ENCODE measurements at places on chromosomes 5 and 9.

- no peak for DNase-seq
Observed at GRCh38 chr9:135240222-135240621, 152.8 kb downstream of the OLFM1 start.

- no peak for DNase-seq
Observed at GRCh38 chr5:179765400-179765799, 28.4 kb upstream of the LTC4S start.

GRCh38 chr9:135885100-135885853 lies 22.1 kb downstream of the CAMSAP1 start:
- DNase-seq: no peak

GRCh38 chr5:73135429-73136054 lies 15.2 kb downstream of the TMEM171 start:
- DNase-seq: no peak
